ENCODE measurements at places on chromosomes 16 and 17. TPM values are rescaled to one million over a fixed set of nuclear protein-coding genes. Genes with fewer than 3 reads are reported as not detected.

GRCh38 chr17:61822326-61823285, 40.7 kb downstream of the BRIP1 start:
- no peak for DNase-seq

DNA sequence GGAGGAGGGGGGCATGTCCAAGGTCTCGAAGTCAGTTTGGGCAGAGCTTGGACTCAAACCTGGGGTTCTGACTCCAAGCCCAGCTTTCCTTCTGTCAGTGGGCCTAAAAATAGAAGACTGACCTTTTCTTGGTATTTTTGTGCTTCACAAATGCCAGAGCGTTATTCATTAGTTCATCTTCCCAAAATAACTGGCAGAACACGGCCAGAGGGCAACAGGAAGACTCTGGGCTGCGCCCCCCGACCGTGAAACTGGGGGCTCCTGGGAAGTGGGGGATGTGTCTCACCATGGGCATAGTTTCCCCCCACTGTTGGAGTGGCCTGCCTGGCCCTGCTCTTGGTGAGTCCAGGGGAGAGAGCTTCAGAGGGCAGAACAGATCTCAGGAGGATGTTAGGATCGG, 94.0 kb downstream of the SOCS1 start:
- DNase-seq = no peak

DNA sequence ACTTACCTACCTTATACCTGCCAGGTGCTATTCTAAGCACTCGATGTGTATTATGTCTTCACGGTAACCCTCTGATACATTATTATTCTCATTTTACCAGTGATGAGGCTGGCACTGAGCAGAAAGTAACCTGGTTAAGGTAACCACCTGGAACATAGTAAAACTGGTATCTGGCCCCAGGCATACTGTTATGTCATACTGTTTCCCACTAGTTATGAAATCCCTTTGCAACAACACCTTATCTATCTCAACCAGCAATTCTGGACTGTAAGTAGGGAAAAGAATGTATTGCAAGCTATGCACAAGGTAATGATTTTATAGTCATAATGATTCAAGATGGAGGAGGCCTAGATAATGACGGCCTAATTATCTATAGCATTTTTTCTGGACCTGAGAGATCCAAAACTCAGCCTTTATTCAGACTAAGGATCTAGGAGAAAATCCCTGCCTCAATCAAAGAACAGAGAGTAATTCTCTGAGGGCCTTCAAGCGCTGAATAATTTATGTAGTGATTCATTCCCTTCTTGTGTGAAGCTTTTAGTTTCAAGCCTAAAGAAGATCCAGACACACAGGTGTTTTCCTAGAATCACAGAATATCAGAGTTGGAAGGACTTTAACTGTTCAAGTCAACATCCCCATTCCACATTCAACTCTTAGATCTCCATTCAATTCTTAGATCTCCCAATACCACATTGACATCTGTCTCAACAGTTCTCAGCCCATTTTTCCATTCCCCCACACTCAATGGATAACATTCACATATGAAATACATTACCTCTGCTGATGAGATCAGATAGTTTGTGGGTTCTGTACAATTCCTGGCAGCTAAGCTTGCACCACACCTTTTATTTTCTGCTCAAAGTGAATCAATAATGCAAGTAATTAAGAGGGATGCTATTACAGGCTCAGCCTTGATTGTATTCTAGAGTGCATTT, 14.9 kb upstream of the MMD start:
- no peak for DNase-seq

DNA sequence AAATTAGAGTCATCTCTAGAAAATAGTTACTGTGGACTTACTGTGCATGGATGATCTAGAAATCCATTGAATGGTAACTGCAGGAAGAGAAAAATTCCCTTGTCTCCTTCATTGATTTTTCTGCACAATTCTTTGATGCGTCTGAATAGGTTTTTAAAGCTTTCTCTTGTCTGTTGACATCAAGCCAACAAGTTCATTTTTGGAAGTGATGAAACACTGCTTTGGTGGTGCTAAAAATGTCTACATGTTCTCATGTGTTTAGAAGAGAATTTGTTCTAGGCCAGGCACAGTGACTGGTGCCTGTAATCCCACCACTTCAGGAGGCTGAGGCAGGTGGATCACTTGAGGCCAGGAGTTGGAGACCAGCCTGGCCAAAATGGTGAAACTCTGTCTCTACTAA, 57.1 kb upstream of the AXIN2 start:
- DNase-seq = no peak

GRCh38 chr16:55133654-55134053, 190.3 kb upstream of the IRX6 start:
- no peak for DNase-seq

GRCh38 chr16:3999479-4000325, 116.5 kb downstream of the ADCY9 start:
- DNase-seq = peak; percentile 60

- DNase-seq = no peak
Observed at GRCh38 chr17:73750975-73751374, 106.7 kb upstream of the SDK2 start.

DNA sequence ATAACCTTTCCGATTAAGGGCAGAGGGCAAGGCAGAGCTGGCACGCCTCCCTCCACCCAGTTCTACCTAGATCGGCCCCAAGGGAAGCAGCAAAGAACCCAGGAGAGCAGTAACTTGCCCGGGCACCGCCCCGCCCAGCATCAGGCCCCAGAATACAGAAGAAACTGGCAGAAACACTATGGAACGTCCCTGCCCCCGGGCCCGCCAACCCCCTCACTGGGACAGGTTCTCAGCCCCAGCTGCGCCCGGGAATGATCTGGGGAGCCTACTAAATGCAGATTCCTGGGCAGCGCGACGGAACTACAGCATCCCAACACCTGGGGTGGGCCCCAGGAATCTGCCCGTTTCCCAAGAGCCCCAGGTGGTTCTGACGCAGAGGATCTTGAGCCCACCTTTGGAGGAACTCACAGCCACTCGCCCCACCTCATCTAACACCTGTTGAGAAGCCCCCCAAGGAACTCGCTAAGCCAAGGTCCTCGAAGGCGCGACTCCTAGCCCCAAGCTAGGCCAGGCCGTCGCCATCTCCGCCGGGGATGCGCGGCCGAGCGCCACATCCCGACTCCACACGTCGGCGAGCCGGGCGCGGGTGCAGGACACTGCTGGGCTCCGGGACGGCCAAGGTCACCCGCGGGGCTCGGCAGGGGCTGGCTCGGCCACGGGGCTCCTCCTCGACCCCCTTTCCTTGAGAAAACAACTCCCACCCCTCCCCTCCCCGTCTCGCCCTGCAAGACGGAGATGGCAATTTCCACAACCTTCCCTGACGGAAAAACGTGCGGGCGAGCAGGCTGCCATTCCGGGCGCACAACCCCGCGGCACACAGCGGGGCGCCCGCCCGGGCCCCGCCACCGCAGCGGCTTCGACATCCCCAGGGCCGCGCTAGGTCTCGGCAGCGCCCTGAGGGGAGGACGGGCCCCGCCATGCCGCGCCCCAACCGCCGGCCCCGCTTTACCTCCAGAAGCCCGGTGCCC, 913 bp downstream of the CDIP1 start:
- peak; percentile 28 for DNase-seq

DNA sequence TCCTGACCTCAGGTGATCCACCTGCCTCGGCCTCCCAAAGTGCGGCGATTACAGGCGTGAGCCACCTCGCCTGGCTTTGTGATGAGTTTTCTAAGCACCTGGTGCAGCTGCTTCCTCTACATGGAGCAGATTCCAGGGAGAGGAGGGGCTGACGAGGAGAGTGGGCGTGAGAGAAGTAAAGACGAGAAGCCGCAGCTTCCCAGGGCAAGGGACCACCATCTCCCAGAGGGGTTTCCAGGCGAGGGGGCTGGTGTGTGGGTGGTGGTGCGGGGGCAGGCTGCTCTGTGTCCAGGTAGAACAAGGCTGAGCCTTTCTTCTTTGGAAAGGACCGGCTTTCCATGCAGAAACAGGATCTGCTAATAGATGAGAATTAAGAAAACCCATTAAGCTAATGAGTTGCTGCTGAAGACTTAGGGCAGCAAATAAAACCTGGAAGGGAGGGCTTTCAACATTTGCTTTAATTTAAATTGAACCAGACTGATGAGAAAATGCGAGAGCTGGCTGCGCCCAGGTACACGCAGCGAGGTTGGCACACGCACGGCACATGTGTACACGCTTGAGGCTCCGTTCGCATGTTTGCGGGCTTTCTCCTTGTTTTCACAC, 236.7 kb downstream of the RBFOX3 start:
- DNase-seq = no peak

DNA sequence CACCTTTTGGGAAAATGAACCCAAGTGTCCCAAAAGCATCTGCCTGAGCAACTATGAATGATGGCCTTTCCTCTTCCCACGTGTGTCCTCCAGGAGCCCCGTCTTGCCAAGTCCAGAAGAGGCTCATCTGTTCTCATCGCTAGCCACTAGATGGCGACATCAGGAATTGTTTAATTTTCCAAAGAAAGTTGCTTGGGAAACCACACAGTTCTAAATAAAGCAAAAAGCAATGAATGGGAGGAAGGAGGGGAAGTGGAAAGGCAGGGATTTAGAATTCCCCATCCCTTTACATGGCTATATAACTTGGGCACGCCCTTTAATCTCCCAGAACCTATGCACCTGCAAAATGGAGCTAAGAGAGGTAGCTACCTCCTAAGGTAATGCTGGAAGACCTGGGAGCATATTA, 9.0 kb upstream of the CDH5 start:
- no peak for DNase-seq

DNA sequence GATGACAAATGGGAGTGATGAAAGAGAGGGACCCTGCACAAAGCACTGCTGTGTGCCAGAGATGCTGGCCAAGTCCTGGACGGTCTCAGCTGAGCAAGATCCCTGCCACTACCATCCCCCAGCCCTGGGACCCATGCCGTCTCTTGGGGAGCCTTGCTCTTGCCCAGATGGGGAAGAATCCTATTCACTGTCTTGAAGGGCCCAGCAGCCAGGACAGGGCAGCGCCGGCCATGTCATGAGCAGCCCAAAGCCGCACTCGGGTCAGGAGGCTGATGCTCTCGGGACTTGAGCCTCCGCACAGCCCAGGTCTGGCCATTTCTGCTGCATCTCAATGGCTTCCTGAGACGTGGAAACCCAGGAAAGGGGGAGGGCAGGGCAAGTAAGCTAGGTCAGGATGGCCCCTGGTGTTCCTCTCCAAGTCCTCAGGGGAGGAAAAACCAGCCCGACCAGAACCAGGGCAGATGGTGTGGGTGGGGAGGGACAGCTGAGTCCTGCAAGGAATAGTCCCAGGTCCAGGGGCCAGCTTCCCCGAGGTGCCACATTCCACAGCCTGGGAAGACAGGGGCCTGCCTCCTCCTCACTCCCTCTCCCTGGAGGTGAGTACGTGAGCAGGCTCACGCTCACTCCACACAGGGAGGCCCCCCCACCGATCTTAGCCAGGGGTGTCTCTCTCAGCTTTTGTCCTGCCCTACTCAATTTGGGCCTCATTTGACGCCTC, 7.8 kb upstream of the KRT19 start:
- DNase-seq = no peak

- DNase-seq = no peak
Observed at GRCh38 chr17:41620583-41621434, 3.6 kb downstream of the KRT17 start.

DNA sequence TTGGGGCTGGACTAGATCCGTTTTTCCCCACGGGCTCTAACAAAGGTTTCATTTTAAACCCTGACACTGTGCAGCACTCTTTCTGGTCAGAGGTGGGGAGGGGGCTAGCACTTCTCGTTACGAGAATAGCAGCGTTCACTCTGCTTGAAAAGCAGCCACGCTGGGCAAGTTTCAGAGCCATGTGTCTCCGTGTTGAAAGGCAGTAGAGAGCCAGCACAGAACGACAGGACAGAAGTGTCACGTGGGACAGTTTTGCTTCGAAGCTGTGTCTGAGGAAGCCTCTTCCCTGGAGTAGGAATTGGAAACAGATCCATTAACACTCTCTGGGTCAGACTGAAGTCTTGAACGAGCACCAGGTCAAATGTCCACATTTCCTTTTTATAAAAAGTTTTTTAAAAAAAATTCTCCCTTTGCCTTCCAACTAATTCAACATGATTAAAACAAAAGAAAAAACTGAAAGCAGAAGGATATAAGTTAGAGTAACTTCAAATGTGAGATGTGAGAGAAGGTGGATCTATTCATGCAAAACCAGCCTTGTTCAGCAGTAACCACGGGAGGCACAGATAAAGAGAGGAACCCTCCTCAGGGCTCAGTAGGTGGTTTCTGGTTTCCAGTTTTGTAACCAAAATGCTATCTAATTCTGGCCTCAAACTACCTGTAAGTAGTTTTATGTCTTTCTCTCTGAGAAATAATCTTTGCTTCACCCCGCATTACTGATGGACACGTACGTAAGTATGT, 65.0 kb downstream of the SMG6 start:
- peak; percentile 62 for DNase-seq

- DNase-seq = no peak
Observed at GRCh38 chr16:18945233-18945632, 19.0 kb upstream of the SMG1 start.

- DNase-seq = no peak
Observed at GRCh38 chr16:19068237-19068815, 912 bp downstream of the COQ7 start.

DNA sequence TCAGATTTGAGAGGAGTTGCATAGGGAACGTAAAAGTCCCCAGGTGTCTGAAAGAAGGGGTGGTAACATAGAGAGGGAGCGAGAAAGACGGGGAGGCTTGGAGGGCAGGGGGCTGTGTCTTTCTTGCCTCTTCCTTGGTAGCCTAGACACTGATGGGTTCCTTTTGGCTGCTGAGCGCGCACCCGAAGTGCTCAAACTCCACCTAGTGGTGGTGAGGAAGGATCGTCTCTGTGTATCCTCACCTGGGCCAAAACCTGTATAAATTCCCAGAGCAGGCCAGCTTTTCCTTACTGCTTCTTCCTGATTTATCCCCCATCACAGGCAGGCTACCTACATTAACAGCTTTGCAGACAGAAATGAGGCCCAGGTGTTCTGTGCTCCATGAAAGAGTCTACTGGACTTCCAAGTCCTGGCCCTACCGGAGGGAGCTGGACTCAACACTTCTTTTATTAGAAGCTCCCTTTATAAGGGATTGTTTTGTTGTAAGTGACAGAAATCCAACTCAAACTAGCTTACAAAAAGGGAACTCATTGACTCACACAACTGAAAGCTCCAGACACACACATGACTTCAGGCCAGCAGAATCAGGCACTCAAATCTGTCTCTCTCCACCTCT, 5.5 kb upstream of the SLC25A35 start:
- peak; percentile 39 for DNase-seq

The TNFRSF17 gene
- not detected for total RNA-seq

The TMC7 gene
- 0.69 TPM for total RNA-seq

The TPSG1 gene
- total RNA-seq = not detected

The KRTAP4-5 gene
- not detected for total RNA-seq

The NEUROD2 gene
- not detected for total RNA-seq

The MT1X gene
- 91.8 TPM for total RNA-seq

The PRRT2 gene
- total RNA-seq = 2.1 TPM

The KRTAP9-2 gene
- total RNA-seq = not detected

The TPSB2 gene
- total RNA-seq = 3.6 TPM

The CACNG1 gene
- total RNA-seq = not detected

The ZNF18 gene
- 4.0 TPM for total RNA-seq

The FOXF1 gene
- total RNA-seq = 0.33 TPM

The THUMPD1 gene
- 18.3 TPM for total RNA-seq

Measured in left ventricle myocardium inferior (tissue), 1 donor.